Bronchial epithelial cell (primary cell): ENCODE measurements at places on chromosomes 2 and 18.

DNA sequence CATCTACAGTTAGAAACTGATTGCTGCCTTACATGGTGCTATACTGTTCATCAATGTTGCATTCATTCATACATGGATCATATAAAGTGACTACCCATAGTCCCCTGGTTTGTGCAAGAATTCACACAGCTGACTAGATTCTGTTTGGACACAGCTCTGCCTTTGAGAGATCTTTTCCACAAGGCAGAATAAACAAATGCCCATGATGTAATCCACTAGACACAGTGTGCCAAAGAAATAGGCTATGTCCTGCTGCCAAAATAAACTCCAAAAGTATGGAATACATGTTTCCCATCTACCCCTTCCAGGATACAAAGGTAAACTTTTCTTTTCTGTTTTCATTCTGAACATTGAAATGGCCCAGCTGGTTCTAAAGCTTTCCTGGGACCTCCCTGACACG lies 269.4 kb upstream of the CHAC2 start:
- DNase-seq = peak; percentile 75

- DNase-seq = no peak
Observed at GRCh38 chr18:79692886-79693285, 13.3 kb downstream of the CTDP1 start.

DNA sequence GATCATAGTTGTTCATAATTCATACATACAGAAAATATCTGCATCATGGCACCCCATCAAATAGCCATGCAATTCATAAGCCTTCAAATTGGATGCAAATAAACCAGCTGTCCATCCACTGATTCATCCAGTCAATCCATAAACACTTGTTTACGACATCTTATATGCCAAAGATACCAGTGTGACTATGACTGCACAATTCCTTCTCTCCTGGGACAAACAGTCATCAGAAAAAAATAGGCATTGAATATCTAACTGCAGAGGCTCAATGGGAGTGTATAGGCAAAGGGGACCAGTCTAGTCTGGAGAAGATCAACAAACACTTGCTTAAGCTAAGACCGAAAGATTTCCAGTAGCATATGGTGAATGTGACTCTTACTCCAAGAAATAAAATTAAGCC lies 70.0 kb downstream of the COL4A3 start:
- no peak for DNase-seq

DNA sequence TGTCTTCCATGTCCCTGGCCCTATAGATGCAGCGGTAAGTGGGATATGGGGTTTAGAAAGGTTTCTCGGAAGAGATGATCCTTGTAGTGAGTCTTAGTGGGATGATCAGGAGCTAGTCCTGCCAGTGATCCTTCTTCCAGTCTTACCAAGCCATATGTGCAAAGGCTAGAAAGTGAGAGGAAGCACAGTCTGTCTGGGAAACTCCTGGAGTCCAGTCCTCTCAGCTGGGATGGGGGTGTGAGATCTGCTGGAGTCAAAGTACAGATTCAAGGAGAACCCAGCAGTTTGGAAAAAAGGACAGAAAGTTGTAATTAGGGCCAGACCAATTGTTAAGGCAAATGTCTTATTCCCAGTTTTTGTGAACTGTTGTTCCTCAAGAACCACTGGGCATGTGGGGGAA lies 83.3 kb downstream of the LIMS1 start:
- DNase-seq = no peak

DNA sequence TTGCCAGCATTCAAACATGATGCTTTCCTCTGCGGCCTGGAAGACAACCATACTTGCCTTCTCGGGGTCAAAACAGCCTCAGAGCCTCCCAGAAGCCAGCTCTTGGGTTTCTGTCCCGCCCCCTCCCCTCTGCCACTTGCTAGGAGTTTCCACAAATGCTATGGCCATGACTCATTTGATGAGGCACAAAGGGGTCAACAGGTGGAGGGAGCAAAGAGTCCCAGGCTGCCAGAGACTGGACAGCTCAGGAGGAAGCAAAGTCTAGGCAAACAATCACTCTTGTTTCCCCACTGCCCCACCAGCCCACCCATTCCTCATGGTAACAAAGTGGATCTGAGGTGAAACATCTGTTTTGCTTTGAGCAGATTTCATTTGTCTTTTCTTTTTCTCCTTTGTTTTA lies 551.1 kb downstream of the TNS1 start:
- peak; percentile 27 for DNase-seq

DNA sequence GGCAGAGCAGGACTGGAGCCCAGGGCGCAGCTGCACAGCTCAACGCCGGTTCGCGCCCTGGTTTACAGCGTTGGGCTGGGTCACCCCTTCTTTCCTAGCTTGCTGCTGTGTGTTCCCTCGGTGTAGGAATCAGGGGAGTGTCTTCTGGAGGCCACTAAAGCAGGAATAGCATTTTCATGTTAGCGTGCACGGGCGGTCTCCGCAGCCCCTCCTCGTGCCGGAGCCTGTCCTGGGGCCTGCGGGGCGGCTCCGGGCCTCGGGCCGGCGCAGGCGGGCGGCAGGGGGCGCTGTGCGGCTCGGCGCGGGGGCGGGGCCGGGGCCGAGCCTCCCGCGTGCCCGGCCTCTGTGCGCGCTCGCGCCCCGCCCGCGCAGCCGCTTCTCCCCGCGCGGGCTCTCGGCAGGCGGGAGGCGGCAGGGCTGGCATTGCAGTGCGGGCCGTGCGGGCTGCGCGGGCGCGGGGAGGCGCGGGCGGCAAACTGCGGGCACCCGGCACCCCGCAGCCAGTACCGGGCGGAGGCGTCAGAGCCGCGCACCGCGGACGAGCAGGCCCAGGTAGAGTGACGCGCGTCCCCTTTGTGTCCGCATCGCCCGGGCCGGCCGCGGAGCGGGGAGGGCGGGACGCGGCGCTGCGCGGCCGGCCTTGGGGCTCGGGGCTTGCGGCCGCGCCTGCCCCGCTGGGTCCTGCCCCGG lies at the start of gene RNF144A:
RNF144A (plus strand) TSS at position 342 of the 690 bp plus-strand sequence. CDS start 79,515 bp downstream, outside the sequence.
- peak; percentile 2 for DNase-seq

DNA sequence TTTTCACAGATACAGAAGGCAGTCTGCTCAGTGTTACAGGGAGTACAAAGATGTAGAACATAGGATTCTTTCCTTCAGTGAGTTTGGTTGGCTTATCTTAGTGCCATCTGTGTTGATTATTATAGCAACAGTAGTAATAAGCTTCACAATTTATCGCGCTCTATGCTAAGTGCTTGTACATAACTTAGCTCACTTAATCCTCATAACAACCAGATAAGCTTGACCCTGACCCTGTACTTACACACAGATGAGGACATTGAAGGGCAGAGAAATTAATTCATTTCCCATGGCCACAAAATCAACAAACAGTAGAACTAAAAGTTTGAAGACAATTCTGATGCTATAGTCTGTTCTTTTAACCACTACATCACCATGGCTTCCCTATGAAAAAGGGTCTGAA lies 121.8 kb downstream of the SPHKAP start:
- no peak for DNase-seq

DNA sequence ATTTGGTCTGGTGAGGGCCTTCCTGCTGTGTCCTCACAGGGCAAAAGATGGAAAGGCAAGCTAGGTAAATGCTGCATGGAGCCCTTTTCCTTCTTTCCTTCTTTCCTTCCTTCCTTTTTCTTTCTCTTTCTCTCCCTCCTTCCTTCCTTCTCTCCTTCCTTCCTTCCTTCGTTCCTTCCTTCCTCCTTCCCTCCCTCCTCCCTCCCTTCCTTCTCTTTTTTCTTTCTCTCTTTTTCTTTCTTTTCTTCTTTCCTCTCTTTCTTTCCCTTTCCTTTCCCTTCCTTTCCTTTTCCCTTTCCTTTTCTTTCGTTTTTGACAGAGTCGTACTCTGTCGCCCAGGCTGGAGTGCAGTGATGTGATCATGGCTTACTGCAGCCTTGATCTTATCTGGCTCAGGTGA lies 23.1 kb upstream of the C2orf74 start:
- DNase-seq = no peak
